Activated T-cell treated with anti-CD3 and anti-CD28 coated beads, Interleukin-2, amount 50 U/mL, for 72 hours (primary cell): ENCODE measurements at places on chromosomes 7 and 10.

DNA sequence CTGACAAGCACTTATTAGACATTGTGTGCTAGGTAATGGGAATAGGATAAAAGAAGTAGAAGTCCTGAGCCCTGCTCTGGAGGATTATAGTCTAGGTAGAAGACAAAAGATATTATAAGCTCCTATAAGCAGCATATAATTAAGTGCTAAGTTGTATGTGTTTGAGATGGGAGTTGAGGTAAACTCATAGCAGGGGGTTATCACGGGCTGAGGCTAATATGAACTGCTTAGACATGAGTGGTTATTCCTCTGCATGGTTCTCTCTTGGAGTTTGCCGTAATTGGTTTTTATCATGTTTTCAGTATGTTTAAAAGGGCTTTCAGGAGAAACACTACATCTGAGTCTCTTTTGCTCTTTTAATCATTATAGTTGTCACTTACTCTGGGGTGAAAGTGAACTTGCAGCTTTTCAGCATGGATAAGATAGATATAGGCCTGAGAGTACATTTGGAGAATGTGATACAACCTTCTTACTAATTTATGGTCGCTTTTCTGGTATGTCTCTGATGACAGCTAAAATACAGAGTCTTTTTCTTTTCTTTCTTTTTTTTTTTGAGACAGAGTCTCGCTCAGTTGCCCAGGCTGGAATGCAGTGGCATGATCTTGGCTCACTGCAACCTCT lies 39.0 kb downstream of the SMNDC1 start:
- no peaks in the 10 kb centered on the region for H3K36me3 ChIP-seq
- no peak overlapping the region for H3K4me3 ChIP-seq
- no peak for DNase-seq
- no peak overlapping the region for H3K27ac ChIP-seq
- peaks cover 28% of the 10 kb centered on the region for H3K4me1 ChIP-seq
- no peaks in the 10 kb centered on the region for H3K27me3 ChIP-seq

DNA sequence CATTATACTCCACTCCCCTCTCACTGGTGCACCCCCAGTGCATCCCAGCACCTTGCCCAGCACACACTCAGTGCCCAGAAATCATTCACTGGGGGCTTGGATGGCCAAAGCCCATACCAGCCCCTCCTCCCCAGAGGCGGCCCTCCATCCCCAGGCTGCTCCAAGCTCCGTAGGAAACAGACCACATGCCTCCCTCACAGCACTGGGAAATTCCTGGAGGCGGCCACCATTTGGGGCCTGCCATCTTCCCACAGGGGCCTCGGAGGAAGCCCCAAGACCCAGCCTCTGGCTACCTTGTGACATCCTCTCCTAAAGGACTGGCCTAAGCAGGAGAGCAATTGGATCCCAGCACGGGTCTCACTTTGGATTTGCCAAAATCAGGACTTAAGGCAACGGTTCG lies 49.7 kb downstream of the FOXL3 start:
- H3K4me3 ChIP-seq: no peak overlapping the region
- no peaks in the 10 kb centered on the region for H3K27me3 ChIP-seq
- peaks cover 11% of the 10 kb centered on the region for H3K4me1 ChIP-seq
- no peak for DNase-seq

- no peaks in the 10 kb centered on the region for H3K27me3 ChIP-seq
- H3K4me1 ChIP-seq: no peaks in the 10 kb centered on the region
- no peak overlapping the region for H3K27ac ChIP-seq
- H3K36me3 ChIP-seq: no peaks in the 10 kb centered on the region
Measured at GRCh38 chr10:130080461-130080814, 30.2 kb downstream of the C10orf143 start.

GRCh38 chr7:5634107-5634950 lies 147.1 kb downstream of the RNF216 start:
- no peaks in the 10 kb centered on the region for H3K27me3 ChIP-seq
- H3K4me1 ChIP-seq: peaks cover 34% of the 10 kb centered on the region
- no peak overlapping the region for H3K27ac ChIP-seq

GRCh38 chr10:28713626-28714352 lies 36.5 kb downstream of the BAMBI start:
- no peaks in the 10 kb centered on the region for H3K36me3 ChIP-seq
- no peaks in the 10 kb centered on the region for H3K4me1 ChIP-seq
- H3K4me3 ChIP-seq: no peak overlapping the region
